Cerebellar nuclear complex (tissue), 1 donor: ENCODE measurements at places on chromosomes 7 and 10.

DNA sequence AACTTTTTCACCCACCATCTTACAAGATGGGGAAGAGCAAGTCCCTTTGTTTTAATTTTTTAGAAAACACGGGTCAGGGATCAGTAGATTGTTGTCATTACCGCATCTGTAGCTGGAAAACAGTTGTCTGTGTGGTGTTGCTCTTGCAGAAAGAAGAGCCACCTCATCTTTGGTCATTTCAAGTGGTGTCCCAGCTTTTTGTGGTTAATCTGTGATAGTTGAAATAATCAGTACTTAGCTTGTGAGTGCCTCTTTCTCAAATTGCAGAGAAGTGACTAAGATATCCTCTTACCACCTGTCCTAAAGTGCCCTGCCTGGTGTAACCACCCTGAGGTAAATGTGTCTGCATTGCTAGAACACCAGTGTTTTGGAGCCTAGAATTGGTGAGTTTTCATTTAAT, 5.5 kb downstream of the PRPF18 start:
- DNase-seq: no peak

DNA sequence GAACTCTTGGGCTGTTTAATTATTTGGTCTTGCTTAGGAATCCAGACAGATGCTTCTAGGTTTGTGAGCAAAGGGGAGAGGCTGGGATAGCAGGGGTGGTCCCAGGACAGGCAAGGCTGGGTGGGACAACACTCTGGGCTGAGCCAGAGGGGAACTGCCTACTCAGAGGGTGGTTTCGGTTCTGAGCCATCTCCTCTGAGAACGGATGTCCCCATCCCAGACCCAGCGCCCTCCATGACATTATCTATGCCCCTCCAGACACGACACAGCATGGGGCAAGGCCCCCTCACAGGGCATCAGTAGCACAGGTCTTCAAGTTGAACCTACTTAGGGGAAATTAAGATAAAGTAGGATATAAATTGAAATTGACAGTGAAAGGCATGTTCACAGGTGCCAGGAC, 7.1 kb downstream of the ASB10 start:
- no peak for DNase-seq

DNA sequence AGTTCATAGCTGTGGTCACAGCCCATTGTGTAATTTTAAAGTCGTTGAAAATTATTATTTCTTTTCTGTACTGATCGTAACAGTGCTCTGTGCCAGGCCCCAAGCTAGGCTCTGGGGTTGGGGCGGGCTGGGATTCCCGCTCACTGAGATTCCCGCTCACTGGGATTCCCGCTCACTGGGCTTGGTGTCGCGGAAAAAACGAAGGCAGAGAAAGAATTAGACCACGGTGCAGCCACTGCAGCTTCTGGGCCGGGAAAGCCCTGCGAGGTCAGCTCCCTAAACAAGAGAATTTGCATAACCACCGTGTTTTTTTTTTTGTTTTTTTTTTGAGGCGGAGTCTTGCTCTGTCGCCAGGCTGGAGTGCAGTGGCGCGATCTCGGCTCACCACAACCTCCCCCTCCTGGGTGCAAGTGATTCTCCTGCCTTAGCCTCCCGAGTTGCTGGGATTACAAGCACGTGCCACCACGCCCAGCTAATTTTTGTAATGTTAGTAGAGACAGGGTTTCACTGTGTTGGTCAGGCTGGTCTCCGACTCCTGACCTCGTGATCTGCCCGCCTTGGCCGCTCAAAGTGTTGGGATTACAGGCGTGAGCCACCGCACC, 31.2 kb downstream of the FOXK1 start:
- no peak for DNase-seq

DNA sequence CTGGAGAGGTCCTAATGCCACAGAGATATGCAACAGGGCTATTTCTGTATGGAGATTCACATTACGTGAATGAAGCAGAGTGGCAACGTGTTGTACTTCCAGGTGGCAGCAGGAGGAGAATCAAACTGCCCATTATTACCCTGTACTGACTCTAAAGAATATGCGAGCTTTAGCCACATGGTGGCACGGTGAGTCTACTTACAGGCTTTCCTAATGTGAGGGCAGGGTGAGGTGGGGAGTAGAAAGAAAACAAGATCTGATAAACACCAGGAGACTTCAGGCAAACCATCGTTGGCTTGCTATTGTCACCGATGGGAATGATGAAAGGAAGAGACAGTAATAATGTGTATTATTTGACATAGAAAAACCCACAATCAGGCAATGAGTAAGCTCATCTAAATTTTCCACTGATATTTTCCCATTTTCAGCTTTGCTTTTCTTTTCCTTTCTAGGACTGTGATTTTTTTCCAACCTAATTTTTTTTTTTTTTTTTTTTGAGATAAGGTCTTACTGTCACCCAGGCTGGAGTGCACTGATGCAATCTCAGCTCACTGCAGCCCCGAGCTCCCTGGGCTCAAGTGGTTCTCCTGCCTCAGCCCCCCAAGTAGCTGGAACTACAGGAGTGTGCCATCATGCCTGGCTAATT, 164.3 kb downstream of the BTAF1 start:
- no peak for DNase-seq

DNA sequence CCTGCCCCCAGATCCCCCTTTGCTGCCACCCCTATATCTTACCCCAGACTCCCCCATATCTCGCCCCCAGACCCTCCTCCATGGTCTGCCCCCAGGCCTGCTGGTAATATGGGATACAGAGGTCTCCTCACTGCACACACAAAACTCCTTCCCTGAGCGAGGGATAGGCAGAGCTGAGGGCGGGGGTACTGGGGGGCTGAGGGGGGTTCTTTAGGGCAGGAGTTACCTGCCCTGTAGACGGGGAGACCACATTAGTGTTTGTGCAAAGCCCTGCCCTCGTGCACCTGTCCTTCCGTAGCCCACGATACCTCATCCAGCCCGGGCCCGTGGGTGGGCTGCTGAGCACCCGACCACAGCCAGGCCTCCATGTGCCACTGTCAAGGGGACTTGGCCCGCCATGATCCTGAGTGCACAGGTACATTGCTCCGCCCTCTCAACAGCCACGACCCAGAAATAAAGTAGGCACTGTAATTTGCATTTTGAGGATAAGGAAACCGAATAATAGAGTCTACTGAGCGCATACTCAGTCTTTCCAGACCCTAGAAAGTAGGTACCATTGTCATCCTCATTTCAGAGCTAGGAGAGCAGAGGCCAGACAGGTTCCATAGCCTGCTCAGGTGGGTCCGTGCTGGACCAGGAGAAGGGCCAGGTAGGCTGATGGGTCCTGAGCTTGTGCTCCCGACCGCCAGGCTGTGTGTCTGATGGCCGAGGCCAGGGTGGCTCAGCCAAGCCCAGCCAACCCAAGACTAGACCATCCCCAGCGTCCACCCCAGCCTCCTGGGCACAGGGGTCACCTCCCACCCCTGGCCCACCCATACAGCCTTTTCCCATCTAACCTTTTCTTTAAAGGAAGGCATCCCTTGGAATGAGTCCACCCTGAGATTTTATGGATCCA, 115.2 kb downstream of the LHPP start:
- DNase-seq: no peak

DNA sequence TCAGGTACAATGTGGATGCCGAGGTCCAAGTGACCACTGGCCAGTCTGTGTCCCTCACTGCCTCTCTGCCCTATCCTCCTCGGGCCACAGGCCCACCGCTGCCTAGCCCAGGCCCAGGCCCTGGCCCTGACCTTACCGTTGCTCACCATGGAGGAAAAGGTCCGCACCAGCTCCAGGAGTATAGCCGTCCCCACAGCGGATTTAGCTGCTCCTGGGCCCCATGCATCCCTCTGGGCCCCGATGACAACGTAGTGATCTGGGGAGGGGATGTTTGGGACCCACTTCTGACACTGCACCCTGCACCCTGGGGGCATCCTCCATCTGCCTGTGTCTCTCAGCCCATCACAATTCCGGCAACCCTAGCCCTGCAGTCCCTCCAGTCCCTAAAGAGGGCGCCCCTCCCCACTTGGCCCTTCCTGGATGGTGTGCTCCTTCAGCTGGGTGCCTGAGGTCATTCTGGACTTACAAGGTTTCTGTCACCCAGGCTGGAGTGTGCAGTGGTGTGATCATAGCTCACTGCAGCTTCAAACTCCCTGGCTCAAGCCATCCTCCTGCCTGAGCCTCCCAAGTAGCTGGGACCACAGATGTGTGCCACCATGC, 12.1 kb downstream of the TFR2 start:
- DNase-seq: no peak

DNA sequence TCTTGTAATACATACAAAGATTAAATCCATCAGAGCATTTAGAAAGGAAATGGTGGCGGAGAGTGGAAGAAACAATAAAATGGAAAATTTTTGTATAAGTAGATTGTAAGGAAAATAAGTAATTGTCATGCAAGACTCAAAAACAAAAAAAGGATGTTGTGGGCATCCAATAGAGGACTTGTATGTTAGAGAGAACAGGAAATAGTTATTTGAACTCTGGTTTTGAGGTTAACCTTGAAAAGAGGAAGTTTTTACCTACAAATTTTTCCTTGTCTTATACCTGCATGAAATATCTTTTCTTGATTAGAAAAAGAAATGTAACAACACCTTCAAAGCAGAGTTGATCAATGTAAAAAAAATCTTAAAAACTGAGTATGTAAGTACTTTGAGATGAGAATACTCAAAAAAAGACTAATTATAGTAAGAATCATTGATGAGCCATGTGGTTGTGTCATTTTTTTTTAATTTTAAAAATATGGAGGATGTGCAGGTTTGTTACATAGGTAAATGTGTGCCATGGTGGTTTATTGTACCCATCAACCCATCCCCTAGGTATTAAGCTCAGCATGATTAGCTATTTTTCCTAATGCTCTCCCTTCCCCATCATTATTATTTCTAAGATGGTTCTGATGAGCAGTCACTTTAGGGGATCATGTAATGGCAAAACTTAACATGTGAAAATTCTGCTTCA, 11.9 kb downstream of the TMEM106B start:
- DNase-seq: no peak

GRCh38 chr7:134527979-134528371, 608 bp downstream of the AKR1B10 start:
- DNase-seq: no peak

DNA sequence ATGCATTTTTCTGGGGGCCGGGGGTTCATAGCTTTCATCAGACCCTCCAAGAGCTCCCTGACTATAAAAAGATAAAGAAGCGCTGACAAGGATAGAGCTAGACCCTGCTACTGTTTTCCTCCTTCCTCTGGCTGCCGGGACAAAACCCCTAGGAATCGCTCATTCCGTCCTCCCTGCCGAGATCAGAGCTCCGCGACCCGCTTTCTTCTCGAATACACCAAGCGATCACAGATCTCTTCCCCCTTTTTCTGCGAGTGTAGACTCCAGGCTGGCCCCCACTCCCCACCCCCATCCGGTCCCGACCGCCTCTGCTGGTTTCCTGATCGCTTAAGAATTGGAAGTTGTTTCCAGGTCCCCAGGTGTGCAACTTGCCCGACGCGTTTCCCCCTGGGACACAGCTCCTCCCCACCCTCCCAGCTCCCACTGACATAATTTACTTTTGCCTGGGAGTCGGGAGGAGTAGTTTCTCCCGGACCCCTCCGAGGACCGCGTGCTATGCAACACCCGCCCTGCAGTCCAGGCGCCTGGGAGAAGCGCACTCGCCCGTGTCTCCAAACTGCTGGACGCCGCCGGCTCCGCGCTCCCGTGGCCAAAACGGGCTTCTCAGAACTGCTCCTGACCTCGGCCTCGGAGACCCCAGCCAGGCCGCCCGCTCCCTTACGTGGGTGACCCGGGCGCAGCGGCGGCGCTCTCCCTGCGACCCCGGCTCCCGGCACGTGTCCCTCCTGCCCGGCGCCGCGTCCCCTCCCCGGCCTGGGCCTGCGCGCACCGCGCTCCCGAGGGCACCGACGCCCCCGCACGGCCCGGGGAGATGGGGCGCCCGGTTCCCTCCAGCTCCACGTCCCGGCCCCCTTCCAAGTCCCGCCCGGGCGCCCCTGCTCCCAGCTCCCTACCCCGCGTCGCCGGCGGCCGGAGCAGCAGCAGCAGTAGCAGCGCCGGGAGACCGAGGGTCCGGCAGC, 552 bp downstream of the IL15RA start:
- no peak for DNase-seq

- no peak for DNase-seq
Measured at GRCh38 chr10:89589101-89589720, 53.8 kb upstream of the SLC16A12 start.
